ENCODE measurements at places on chromosomes 1 and 21.
A peak's percentile ranks its signal among the peaks of the same experiment; 100 is the strongest.

DNA sequence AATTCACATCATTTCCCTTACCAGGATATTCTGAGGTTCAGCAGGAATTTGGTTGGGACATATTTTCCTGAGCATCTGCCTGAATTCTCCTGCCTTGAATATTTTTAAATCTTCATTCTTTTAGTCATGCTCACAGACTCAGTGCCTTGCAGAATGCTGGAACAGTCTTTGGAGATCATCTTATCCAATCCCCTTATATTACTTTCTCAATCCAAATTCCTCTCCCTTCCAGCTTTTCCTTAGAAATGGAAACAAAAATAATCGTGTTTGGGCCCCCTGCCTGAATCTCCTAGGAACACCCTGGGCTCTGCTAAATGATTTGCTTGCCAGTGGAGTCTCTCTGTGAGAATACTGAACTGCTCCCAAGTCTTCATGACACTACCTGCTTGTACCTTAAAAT, 38.4 kb downstream of the LHX8 start:
- DNase-seq = no peak

DNA sequence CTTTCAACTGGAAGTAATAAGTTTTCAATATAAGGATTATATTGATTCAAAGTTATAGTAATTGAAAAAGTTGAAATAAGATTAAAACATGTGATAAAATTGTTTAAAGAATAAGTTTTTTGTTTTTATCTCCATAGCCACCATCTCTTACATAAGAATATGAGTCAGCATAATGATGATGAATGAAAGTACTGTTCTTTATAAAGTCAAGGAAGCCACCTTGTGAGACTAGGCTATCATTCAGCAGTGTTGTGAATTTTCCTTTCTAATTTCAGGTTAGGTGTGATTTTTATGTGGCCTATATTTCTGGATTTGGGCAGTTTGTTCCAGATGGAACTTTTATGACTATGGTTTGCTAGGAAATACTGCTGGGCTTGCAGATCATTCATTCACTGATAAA, 22.4 kb upstream of the ASB17 start:
- no peak for DNase-seq

DNA sequence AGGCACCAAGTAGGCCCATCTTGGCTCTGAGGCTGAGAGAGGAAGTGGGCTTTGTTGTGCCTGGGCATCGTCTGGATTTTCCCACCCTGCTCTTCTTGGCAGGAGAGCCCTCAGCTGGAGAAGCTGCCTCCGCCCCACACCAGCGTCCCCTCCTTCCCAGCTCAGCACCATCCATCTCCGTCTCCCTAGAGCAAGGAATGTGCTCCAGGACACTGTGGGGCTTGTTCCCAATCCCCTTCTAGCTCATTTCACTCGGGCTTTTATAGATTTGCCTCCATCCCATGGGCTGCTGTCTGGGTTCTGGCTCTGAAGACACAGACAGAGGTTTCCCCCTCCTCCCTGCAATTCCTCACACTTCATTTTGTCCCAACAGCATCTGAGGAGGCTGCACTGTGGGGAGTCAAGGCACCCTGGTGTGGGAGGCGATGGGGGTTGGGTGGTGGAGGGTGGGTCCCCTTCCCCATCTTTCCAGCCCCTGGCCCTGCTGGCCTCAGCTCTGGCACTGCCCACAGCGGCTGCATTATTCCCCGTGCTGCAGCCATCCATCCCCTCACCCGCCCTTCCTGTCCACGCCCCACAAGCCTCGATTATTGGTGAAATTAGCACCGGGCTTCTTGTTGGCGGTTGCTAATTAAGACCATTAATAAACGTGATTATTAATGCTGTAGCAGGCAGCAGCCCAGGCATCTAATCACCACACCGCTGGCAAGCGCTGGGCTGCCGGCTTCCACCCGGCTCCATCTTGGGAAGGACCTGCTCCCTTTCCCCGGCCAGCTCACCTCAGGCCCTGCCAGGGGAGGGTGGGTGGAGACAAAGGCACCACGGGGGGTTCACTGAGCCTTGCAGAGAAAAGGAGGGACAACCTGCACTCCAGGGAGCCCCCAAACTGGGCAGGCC, 21.7 kb downstream of the RHBG start:
- peak; percentile 19 for DNase-seq

GRCh38 chr1:88063605-88064004, 620.5 kb upstream of the PKN2 start:
- DNase-seq = no peak

DNA sequence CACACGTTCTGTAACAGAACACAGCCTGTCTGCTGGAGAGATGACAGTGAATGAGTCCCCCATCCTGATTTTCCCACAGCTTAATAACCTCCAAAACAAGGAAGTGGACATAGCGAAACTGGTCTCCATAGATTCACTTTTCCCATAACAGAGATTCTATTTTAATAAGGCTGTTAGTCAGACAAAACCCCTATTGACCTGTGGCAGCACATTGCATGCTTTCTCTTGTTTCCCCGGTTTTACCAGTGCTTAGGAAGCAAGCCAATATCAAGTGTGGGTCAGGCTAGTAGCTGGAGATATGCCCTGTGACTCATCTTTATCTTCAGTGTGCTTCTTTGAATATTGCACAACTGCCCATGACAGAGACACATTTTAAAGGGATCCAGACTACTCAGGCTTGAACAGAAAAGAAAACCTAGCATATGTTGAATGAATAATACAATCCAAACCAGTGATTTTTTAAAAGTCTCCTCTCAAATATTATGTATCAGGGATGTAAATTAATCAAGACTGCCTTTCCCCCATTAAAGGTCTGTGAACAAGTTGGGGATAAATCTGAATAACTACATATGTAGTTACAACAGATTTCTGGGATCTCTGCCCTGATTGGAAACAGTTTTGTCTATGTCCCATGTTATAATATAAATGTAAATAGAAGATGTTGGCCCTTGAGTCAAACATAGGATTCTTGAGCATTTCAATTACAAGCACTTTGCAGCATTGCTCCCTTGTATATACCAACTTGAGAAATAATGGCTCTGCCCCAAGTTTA, 11.9 kb upstream of the CLDN8 start:
- no peak for DNase-seq

DNA sequence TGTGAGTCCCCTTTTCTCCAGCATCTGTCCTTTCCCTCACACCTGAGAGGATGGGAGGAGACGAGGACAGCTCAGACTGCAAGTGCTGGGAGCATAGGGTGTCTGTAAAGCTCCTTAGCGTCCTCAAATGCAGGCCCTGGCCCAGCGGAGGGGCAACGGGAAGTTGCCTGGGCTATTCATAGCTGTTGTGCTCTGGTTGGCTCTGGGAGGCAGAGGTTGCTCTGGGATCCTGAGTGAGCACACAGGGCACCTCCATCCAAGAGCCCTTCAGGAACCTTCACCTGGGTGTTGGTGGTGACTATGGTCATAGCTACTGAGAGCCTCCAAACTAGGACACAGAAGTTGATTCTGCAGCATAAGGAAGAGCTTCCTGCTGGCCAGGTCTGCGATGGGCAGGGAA, 2.6 kb downstream of the PADI1 start:
- no peak for DNase-seq

- DNase-seq = peak; percentile 80
Observed at GRCh38 chr1:106944721-106945120, 111.8 kb upstream of the PRMT6 start.

Measured in NCI-H69 (cell line).